ENCODE measurements at places on chromosomes 2 and 18.

- DNase-seq: no peak
Measured at GRCh38 chr2:86027922-86028765, 77.5 kb downstream of the POLR1A start.

DNA sequence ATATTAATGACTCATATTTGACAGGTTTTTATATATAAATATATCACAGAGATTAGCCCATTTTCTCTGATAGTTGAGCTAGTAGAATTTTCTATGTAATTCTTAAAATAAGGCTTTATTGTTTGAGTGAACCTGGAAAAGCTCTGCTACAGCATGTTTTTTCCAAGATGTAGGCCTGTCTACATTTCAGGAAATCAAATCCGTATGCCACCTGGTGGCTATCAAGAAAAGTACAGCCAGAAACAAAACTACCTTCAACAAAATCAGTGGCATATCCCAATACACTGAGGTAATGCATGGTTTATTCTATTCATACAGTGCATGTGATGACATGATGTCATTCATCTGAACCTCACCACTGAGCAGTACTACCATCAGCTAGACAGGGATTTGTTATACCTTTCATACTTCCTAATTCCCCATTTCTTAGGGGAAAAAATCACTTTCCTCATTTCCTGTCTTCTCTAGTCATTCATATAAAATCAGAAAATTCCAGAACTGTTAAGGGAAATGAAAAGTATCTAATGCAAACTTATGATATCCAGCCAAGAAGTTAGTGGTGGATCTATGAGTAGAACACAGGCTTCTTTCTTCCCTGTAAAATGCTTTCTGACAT is 310.4 kb upstream of the SYT4 start:
- no peak for DNase-seq

DNA sequence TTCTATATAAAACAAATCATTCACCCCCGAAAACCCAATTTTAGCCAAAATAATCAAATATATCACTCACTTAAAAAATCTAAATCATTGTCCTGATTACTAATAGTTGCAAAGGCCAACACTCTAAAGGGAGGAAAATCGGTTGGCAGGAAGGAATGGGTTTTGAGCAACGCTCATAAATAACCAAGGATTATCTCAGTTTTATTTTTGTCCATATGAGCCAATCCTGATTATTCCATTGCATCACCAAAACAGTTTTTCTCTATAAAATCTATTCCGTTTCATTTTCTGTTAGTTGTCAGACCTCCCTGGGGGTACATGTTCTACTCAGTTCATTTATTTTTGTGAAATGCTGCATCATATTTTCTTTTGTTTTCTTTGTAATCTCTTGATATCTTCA is 174.1 kb downstream of the LRATD1 start:
- DNase-seq: no peak

DNA sequence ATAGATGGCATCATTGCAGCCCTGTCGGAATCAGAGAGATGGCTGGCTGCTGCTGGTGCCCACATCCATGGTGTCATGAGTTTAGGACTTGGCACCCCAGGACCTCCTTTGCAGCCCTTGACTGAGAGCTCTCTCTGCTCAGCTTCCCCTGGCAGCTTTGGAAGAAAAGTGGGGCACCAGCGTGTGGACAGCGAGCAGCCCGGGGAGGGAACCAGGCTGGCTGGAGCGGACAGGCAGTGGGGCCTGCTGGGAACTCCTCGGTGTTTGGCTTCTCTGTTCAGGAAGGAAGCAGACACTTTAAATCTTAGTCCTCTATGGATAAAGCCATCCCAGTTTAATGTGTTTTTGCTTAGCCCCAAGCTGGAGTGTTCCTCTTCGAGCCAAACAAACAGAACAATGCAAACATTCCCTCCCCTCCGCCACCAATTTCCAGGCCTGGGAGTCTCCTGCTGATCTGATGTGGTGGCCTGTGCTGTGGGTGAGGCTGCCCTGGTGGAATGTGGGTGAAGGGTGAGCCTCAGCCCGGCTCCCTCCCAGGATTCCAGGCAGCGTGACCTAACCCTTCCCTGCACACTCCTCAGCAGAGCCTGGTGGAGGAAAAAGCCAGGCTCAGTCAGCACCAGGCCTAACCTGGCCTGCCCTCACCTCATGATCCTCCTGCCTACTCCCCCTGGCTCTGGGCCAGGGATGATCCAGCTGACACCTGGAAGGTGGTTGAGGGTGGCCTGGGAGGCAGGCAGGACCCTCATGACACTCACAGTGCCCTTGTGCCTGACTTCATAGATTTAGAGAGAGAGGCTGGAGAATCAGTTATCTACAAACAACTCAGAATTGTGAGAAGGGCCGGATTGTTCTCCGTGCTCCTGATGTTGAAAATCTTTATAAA is 21.6 kb upstream of the ITGB6 start:
- no peak for DNase-seq

DNA sequence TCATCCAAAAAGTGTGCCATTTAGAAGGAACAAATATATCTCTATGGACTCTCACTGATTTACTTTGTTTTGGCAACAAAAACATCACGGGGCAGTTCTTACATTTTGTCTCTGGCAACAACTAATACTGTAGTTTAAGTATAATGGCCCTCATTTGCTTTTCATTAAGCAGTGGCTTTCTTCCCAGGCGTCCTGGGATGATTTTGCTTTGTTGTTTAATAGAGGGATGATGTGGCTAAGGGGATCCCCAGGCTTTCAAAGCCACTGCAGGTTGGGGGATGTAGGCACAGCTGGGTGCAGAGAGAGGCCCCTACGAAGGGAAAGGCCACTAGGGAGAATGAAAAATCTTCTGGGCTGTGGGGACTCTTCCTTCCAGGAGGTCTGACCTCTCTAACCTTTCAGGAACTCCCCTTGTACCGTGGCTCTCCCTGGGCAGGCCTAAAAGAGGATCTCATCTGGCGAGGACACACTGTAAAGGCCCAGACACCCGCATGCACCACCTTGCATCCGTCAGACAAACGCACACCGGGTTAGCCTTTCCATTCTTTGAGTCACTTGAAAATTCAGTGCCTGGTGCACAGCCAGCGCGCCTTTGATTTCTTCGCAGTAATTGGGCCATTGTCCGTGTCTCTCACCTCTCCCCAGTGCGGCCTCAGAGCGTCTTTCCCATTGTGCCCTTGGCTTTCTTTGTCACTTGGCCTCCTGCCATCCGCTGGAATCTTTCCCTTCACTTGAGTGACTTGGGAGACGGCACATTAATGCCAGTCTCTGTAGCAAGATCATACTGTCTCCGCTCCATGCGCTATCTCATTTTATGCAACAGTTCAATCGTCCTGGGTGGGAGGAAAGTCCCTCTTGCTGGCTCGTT is 40.3 kb upstream of the AFF3 start:
- no peak for DNase-seq

- no peak for DNase-seq
Measured at GRCh38 chr2:238338710-238339394, 18.5 kb downstream of the TRAF3IP1 start.

DNA sequence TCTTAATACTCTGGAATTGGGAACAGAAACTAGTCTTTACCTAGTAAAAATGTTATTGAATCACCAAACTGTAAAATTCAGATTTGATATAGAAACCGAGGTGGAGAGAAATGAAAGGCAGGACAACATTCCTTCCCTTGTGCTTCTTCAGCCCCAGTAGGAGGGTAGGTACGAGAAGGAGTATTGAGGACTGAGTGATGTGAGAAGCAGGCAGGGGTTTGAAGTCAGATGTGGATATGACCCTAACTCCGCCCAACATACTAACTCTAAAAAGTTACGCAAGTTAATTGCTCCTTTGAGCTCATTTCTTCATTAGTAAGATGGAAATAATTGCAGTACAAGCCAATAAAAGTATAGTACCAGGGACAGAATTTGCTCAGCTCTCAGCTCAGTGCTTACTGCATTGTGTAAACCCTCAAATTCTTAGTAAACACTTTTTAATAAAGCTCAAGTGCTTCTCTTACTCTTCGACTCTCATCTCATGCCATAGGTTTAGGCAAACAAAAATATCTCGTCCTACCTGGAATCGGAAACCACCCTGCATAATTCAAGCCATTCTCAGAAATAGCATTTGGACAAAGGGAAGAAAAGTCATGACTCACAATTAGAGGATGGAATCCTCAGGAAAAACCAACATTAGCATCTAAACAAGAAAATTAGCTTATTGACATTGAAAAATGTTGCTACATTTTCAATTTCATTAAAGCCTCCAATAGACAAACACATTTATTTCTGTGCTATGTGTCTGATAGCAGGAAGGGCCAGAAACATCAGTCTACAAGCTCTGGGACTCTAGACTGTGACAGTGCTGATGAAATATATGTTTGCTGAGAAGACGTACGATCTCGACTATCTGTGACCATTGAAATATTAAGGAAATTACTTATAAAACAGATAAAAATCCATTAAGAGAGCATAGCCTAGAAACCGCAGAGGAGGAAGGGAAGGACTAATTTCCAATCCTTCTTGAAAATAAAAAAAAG is 161.3 kb downstream of the HNMT start:
- DNase-seq: no peak

DNA sequence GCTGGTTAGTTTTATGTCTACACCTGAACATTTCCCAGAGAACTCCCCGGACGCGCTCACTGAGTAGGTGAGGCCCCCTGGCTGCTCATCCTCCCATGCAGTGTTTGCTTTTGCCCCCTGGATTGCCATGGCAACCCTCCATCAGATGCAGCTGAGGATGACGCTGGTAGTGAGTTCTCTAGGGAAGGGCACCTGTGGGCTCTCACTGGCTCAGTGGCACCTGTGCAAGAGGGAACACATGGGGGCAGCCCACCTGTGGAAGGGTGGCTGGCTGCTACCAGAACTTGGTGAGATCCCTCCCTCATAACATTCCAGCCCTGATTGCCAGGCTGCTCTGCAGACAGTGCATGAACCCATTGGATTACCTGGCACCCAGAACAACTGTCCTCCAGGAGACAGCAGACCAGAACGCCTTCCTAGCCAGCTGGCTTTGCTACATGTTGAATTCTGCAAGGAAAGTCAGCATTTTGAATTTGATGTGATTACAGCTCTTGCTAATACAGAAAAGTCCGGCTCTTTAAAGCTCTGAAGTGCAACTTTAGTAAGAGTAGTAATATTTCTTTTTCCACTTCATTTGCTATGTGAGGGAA is 21.7 kb downstream of the COA5 start:
- no peak for DNase-seq

DNA sequence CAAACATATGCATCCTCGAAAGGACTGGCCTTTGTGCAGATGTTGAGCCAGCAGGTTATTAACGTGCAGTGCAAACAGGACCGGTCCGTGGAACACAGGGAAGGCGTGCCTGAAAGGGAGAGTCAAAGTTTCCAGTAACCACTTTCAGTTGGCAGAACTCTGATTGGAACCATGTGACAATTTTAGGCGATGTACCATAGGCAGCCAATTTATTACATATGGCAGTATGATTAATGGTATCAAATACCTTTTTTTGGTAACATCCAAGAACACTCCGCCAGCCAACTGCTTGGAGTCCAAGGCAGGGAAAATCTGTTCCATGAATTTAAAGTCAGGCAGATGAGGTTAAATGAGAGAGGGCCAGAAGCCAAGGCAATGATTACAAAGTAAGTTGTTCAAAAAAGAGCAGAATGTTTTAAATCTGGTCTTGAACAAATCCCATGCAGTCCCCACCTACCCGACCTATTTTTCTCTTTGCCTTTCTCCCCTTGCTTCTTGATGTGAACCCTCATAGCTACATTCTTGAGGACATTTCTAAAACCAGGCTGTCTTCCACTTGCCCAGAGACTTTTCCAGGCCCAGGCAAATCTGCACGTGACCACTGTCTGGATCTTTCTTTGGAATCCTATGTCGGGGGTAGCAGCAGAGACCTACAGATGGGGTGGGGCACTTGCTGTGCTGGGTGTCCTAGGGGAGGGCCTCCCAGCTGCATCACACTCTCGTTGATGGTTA is 351.7 kb downstream of the HRH4 start:
- no peak for DNase-seq

GRCh38 chr2:161077367-161078210 is 82.6 kb upstream of the TANK start:
- DNase-seq: no peak

GRCh38 chr2:149036507-149037293 is 1.8 kb upstream of the LYPD6B start:
- no peak for DNase-seq

- no peak for DNase-seq
Measured at GRCh38 chr2:26043862-26044696, 10.2 kb downstream of the RAB10 start.

DNA sequence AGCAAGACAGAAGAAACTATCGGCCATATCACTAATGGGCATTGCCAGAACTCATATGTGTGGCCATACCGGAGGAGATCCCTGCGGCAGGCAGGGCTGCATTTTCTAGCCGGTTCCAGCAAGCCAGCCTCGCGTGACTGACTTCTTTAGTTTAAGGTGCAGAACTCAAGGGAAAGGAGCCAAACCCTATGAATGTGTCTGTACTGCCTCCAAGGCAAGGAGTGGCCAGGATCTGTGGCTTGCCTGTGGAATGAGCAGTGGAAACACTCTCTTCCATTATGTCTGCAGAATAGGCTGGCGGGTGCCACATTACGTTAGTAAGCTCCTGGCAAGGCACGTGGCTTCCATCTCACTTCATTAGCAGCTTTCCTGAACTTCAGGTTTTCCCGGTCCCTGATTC is 137.6 kb downstream of the ATL2 start:
- no peak for DNase-seq

DNA sequence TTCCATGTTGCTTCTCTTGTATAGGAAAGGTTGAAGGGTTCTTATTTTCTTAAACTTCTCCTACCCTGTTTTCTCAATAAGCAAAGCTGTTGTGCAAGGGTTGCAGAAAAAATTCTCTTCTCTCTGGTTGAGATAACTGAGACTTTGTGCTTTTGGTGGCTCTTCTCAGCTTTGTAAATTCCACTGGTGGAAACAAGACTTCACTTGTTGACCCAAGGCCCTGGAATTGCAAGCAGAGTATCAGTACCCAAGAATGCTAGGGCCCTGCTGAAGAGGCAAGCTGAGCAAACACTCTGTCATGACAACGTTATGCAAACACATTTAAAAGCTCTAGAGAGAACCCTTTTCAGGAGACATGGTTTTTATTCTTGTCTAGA is 294.7 kb upstream of the EPAS1 start:
- no peak for DNase-seq

DNA sequence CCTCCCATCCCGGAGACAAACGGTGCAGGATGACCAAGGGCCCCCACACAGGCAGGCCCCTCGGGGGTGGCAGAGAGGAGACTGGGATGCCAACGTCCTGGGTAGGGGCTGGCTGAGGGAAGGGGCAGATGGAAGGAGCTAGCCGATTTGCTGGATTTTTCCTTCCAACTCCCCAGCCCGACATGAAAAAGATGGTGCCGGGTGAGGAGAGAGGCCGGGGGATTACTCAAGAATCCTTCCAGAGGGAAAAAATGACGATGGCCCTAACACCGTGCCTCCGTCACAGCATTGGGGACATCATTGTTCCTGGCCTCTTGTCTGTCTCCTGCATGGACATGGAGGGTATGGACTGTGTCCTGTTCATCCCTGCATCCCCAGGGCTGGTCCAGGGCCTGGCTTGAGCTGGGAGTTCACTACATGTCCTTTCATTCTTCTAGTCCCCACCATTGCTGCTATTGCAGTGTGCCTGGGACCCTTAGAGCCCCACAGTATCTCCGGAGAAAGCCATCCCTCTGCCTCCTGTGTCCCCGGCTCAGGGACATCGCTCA is 217.7 kb downstream of the TNS1 start:
- no peak for DNase-seq

- DNase-seq: no peak
Measured at GRCh38 chr2:149690825-149691224, 103.2 kb upstream of the MMADHC start.

All from right kidney (tissue), 9 donors.